ENCODE measurements at places on chromosomes 7 and 10.

DNA sequence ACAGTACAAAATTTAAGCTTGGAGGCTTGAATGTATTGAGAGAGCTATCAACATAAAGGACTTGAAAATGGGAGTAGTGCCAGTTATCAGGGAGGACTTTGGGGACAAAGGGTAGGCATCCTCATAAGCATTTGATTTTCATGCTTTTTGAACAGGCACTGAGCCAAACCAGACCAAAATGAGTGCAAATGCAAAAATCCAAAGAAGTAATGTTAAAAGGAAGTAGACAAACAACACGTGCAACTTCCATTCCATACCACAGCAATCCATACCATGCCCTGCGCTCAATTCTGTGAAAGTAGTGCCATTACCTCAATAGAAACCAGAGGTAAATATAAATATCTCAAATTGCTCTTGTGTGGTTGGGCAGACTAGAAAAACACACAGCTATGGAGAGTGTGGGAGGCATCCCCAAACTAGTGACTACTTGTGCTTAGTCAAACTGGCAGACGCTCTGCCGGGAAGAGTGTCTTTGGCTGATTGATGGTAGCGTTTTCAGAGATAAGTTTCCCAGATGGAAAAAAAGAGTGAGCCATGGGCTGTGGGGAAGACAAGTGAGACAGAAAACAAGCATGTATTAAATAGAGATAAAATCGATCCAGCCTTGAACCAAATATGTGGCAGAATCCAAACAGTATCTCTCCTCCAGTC, 161.5 kb downstream of the CREB5 start:
- no peak for DNase-seq

DNA sequence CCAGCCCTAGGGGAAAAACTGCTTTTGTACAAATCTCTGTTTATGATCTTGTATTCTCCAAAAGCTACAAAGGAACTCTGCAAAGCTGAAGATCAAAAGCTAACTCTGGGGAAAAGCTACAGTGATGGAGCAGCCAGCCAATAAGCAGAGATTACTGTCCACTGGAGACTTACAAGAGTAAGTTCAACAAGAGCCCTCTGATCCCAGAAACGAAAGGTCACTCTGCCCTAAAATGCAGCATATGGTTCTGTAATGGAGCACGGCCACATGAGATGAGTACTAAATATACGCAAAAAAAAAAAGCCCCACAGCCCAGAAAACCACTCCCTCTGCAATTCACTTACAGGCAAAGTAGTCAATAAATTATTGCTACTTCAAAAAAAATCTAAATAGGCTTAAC, 60.1 kb downstream of the ERCC6 start:
- DNase-seq: no peak

GRCh38 chr10:129048513-129048912, 418.5 kb upstream of the MGMT start:
- no peak for DNase-seq

DNA sequence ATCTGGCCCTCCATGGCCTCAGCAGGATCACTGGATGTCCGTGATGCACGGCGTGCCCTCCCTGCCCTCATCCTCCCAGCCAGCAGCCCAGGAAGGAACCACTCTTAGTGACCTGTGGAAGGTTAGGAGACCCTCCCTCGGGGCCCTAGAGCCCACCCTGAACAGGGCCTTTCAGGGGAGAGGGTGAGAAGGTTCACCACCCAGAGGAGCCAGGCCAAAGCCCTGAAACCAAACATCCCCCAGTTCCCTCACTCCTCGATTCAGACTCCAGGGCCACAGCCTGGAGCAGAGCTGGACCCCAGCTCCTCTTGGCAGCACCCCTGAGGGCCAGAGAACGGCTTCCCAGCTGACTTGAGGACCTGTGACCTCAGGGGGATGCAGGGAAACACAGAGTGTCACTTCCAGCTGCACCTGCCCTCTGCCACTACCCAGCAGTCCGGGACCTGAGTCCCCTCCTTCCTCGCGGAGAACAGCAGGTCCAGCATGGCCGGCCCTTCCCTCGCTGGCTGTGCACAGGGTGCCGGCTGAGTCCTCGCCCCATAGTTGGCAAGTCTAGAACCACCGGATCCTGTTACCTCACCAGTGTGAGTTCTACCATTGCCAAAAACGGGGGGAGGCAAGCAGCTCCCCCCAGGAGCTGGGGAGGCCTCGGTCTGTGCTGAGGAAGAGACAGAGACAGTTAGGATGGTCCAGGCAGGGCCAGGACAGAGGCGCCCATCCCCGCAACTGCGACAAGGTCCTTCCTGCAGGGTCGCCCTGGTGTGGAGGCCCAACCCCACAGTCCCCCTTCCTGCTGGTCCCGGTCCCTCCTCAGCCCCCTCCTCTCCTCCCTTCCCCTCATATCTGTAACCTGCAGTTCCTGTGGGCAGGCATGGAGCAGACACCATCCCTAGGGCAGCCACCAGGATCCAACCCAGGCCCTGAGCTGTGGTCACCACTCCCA, 158.6 kb downstream of the NRF1 start:
- no peak for DNase-seq

DNA sequence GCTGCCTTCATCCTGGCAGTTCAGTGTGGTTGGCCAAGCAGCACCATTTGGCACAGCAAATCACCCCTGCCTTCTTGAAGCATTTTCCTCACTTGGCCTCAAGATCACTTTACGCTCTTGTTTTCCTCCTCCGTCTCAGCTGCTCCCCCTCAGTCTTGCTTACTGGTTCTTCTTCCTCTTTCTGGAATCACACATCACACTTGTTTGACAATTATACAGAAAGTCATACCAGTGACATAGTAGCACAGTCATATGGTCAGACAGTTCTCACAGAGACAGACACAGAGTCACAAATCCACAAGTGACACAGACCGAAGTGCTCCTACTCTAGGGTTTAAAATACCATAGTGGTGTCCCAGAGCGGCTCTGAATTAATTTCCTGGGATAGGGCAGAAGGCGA, 43.8 kb upstream of the ARL4A start:
- DNase-seq: no peak

- DNase-seq: no peak
Observed at GRCh38 chr7:106617860-106618259, 43.1 kb downstream of the CCDC71L start.

DNA sequence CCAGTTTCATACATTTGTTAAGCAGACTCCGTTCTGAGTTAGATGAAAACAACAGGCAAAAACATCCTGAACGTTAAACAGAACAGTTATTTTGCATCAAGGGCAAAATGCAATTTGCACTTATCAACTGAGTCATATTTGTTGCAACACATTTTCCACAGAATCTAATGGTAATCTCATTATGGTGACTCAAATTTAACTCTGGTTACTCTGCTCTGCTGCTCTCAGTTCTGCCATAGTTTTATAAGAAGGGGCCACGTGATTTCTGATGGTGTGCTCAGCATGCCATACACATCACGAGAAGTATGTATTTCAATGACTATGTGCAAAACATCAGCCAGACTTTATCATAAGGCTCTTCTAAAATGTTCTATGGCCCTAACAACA, 148.8 kb downstream of the CHCHD3 start:
- no peak for DNase-seq
